ENCODE measurements at places on chromosomes 5 and 9.

GRCh38 chr5:67301285-67301903, 104.8 kb upstream of the CD180 start:
- DNase-seq = no peak

GRCh38 chr5:169067751-169068173, 233.2 kb downstream of the SLIT3 start:
- DNase-seq = no peak

GRCh38 chr5:142074006-142074405, 34.6 kb upstream of the NDFIP1 start:
- DNase-seq = no peak

- DNase-seq = no peak
Observed at GRCh38 chr5:138700581-138701362, 52.5 kb upstream of the CTNNA1 start.

- DNase-seq = no peak
Observed at GRCh38 chr5:56306433-56307150, 73.5 kb upstream of the ANKRD55 start.

DNA sequence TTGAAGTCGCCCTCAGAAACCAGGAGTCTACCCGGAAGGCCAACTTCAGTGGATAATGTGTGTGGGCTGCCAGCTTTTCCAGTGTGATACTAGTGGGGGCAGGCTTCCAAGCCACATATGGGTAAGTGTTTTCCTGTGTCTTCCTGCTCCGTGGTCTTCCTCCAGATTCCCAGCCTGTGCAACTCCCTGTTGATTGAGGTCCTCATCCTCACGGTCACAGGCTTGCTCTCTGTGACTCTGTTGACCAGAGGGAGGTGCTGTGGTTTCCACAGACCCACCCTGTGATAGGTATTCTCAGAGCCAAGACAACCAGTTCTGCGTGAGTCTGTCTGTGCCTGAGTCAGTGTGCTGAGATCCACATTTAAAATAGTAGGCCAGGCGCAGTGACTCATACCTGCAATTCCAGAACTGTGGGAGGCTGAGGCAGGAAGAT, 388.0 kb upstream of the IRX2 start:
- no peak for DNase-seq

GRCh38 chr5:156482818-156483217, 155.9 kb downstream of the SGCD start:
- DNase-seq = no peak

GRCh38 chr5:173855162-173855994, 32.8 kb upstream of the CPEB4 start:
- DNase-seq = no peak

DNA sequence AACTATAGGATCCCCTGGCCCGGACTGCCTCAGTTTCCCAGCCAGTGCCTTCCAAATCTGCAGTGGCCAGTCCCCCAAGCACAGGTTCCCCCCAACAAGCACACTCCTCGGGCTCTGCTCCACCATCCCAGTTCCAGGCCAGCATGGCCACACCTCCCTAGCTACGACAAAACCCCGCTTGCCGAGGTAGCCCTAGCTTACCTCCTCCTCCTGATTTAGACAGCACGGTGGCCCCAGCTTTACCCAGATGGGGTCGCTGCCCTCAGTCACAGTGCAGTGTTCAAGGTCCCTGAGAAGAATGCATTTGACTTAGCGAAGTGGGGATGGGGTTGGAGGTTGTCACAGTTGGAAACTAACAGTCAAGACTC, 40.8 kb upstream of the GARNL3 start:
- DNase-seq = no peak

DNA sequence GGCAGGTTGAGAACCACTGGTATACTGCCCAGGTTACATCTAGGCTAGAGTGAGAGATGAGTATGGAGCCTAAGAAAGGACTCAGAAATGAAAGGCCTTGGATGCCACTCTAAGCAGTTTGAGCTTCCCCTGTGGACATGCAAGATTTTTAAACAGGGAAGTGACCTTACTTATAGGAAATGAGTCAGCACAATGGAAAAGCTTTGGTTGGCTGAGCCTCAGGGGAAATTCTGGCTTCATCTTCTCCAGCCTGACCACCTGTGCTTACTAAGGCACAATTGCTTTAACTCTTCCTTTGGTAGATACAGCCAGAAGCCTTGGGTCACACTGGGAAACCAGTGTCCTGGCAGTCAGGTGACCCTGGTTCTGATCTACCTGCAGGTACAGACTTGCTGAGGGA, 380.2 kb upstream of the ZNF462 start:
- DNase-seq = no peak

- DNase-seq = no peak
Observed at GRCh38 chr5:110414360-110414759, 312.1 kb downstream of the TMEM232 start.

DNA sequence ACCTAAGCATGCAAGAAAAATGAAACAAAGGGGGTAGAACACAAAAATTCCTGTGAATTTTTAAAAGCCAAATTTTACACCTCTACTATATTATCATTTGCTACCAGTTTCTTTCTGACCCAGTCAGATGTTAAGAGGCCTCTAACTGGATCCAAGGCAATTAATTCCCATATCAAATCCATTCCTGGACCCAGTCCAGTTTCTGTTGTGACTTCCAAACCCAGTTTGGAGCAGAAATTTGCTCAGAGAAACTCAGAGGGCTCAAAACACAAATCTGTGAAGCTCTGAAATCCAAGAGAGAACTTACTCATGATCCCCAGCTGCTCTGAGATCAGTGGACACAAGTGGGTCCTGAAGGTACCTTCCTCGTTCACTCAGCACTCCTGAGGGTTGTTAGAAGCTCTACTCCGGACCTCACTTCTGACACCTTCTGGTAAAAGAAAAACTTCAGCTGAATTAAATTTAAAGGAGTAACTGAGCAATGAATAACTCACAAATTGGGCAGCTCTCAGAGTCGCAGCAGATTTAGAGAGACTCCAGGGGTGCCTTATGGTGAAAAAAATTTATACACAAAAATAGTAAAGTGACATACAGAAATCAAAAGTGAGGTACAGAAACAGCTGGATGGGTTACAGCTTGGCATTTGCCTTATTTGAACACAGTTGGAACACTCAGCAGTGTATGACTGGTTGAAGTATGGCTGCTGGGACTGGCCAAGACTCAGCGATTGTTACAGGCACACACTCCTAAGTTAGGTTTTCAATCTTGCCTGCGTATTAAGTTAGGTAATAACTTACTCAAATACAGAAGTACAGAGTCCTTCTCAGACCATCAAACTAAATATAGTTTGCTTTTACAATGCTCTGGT, 32.4 kb downstream of the INSL4 start:
- no peak for DNase-seq

- no peak for DNase-seq
Observed at GRCh38 chr5:103424026-103424425, 138.6 kb downstream of the NUDT12 start.

DNA sequence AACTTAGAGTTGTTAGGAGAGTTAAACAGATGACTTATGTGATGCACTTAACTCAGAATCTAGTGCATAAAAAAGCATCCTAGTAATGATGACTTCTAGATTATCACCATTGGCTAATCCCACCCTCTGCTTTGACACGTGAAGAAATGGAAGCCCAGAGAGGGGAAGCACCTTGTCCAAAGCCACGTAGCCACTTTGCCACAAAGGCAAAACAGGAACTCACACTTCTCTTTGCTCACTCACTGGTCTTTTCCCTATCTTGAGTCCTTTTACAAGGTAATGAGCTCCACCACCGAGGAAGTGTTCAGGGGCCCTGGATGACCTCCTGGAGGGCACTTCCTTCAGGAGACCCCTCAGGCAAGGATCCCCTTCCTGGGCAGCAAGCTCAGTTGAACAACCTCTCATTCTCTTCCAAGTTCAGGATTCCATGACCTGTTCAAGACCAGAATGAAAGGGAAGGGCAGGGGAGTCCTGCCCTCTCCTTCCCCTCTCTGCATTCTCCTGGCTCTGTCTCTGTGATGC, 89.7 kb downstream of the HRH2 start:
- no peak for DNase-seq

GRCh38 chr5:19274578-19274977, 713.4 kb downstream of the CDH18 start:
- no peak for DNase-seq

- DNase-seq = no peak
Observed at GRCh38 chr9:29203244-29203930, 1630.1 kb upstream of the C9orf72 start.

- DNase-seq = no peak
Observed at GRCh38 chr5:107812570-107813141, 141.9 kb upstream of the EFNA5 start.

DNA sequence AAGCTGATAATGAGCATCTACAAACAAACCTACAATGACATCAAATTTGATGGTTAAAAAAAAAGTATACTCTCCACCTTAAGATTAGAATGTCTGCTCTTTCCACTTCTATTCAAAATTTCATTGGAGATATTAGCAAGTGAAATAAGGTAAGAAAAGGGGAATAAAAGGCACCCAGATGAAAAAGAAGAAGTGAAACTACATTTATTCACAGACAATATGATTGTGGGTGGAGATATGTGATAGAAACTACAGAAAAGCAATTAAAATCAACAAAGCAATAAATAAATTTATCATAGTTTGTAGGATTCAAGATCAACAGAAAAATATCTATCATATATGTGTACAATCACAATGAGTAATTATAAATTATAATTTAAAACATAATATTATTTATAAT, 395.1 kb upstream of the CCNH start:
- DNase-seq = no peak

- DNase-seq = no peak
Observed at GRCh38 chr5:151784141-151784540, 12.4 kb downstream of the G3BP1 start.

GRCh38 chr5:168683247-168683926, 104.2 kb upstream of the PANK3 start:
- DNase-seq = no peak

DNA sequence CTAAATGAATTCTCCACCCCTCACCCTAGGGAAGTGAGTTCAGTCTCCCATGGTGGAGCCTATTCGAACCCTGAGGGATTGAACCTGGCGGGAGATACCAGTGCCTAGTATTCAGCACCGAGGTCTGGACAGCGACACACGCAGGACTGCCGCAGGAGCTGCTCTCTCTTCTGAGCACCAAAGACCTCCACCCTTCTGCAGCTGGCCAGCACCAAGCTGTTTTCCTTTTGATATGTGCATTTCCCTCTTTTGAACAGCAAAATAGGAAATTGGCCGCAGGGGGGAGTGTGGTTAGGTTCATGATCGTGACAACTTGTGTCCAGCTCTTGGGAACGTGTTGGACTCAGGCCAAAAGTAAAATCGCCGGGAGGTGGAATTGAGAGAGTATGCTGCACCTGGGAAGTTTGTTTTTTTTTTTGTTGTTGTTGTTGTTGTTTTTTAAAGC, 1.2 kb upstream of the PCSK1 start:
- no peak for DNase-seq

DNA sequence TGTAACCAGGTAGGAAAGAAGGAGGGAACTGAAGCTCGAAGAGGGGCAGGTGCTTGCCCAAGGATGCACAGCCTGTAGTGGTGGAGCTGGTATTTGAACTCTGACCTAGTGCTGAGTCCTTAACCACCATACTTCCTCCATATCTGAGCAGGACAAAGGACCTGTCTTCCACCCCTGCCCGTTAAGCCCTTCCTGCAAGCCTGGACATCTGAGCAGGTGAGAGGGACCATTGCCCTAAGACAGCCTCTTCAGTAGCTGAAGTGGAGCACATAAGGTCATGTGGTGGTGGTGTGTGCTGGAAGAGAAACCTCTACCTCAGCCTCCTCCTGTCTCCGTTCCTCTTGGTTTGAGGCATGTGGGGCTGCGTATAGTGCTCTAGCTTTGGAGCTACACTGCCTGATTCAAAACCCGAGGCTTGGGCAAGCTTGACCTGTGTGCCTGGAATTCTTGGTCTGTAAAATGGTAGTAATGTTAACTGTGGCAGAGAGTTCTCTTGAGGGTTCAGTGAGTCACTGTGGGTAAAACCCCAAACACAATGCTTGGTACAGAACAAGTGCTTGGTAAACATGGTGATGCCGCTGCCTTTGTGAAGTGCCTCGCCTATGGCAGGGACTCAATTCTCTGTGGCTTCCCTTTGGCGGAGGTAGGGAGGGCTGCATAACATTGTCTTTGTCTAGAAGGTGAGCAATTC, 7.4 kb downstream of the GALNT10 start:
- peak; percentile 28 for DNase-seq

- no peak for DNase-seq
Observed at GRCh38 chr5:74865804-74866595, at the start of gene FAM169A. Gene FAM169A (minus strand): TSS chr5:74866387. CDS start chr5:74841676, 24,711 bp downstream.

- no peak for DNase-seq
Observed at GRCh38 chr5:819078-819477, 31.7 kb downstream of the ZDHHC11 start.

DNA sequence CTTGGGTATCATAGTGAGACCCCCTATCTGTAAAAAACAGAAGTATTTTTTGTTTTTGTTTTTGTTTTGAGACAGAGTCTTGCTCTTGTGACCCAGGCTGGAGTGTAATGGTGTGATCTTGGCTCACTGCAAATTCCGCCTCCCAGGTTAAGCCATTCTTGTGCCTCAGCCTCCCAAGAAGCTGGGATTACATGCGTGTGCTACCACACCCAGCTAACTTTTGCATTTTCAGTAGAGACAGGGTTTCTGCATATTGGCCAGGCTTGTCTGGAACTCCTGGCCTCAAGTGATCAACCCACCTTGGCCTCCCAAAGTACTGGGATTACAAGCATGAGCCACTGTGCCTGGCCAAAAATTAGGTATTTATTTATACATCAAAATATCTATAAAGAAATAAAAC, 10.2 kb upstream of the CCDC171 start:
- no peak for DNase-seq

GRCh38 chr5:140568443-140569063, 3.9 kb downstream of the SLC35A4 start:
- no peak for DNase-seq

DNA sequence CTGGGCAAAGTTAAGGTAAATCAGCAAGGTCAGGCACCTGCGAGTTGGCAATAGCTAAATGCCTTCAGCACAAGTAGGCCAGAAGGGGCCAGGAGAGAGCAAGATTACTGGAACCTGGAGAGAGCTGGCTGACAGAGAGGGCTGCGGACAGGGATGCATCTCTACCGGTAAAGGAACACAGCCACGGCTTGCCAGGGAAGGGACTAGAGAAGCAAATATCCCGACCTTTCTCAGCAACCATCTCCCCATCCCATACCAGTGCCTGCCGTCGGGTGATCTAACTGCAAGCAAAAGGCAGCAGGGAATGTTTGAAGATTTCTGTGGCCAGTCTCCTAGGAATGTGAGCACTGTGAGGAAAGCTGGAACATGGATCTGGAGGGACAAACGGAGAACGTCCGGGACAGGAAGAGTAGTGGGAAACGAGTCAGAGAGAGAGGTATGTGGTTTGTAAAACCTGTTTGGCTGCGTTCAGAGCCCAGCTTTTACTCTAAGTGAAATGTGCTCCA, 15.9 kb upstream of the ABLIM3 start:
- DNase-seq = no peak

DNA sequence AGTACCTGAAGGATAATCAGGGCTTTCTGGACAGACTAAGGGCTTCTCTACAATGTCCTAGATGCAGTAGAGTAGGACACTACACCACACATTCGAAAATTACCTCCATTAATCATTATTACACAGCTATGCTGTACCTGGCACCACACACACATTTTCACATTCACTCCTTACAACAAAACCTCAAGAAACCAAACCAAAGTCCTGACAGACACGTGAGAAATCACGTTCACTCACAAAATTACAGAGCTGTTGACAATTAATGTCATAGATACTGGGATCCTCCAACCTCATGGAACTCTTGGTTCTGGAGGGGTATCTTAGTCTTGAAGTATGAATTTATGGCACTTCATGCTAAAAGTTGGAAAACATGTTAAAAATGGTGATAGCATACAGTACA, 16.3 kb downstream of the UBQLN1 start:
- DNase-seq = no peak

GRCh38 chr9:124140941-124141568, 116.7 kb upstream of the NEK6 start:
- no peak for DNase-seq
